NCI-H146 (cell line): ENCODE measurements at places on chromosomes 13 and 19.

- DNase-seq, result no peak
These were observed 4.8 kb upstream of the IFI30 start for GRCh38 chr19:18168673-18169381.

- DNase-seq, result no peak
These were observed 7.4 kb downstream of the GPC6 start for GRCh38 chr13:93233997-93234416.

DNA sequence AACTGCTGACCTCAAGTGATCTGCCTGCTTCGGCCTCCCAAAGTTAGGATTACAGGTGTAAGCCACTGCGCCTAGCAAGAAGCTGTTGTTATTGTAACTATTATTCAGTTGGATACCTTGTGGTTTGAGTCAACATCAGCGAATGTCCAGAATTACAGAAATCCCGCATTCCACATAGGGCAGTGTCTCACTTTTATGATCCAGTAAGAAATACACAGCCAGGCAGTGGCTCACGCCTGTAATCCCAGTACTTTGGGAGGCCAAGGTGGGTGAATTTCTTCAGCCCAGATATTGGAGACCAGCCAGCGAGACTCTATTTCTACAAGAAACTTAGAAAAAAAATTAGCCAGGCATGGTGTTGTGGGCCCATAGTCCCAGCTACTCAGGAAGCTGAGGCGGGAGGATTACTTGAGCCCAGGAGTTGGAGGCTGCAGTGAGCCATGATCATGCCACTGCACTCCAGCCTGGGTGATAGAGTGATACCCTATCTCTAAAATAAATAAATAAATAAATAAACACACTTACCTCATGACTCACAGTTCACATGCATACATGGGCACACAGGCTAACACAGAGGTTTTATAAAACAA is 43.8 kb downstream of the SPTBN4 start:
- DNase-seq, result no peak

- no peak for DNase-seq
These were observed 33.0 kb downstream of the MIPEP start for GRCh38 chr13:23856008-23856750.

DNA sequence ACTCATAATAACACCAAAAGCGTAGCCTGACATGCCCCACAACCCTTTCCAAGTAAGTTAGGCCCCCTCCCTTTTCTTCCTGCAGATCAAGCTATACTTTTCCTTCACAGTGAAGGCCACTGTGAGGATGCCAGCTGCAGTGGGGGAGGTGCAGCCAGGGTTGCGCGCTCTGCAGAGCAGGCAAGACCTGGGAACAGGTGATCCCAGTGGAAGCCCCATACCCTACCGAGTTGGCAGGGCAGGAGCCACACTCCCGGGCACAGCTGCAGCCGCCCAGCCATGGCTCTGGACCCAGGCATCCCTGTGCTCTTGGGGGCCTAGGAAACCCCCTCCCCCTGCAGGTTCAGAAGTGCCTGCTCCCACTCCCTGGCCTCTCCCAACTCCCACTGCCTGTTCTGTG is 18.7 kb downstream of the MTMR6 start:
- no peak for DNase-seq

DNA sequence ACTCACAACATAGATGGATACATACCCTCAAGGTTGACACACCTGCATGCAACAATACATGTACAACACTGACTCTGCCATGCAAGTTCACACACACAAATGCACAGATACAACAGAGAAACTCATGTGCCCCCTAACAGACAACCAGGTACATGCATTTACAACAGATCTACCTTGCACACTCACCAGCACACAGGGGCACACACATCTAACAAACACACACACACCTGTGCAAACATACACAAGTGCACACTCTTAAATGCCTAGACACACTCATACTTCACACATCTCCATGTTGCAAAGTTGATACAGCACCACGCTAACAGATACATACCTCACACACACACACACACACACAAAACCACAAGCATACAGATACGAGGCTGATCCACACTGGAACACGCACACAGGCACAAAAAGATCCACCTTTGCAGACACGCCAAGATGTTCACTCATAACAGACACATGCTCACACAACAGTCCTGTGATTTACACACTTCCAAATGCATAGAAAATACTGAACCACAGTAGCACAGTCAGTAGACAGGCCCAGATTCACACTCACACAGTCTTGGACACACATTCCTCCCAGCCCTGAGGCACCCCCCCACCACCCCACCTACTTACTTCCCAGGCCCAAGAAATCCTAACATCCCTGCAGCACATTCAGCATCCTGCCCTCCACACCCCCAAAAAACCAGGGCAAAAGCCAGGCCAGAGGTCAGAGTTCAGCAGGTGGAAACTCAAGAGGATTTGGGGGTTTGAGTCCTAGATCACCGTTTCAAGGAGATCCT is 1.4 kb downstream of the LRFN1 start:
- DNase-seq, result no peak

DNA sequence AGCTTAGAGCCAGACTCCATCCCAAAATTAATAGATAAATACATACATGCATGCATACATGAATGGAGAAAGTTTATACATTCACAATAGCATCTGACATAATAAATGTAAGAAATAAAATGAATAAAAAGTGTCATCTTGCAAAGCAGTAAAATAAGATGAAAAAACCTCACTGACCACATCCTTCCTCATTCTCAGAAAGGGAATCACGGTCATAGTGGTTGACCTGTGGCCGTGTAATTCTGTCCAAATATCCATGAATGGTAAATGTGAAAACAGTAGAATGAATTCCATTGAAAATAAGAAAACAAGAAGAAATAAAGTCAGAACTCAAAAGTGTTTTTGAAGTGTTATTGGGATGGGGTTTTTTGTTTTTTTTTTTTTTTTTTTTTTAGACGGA is 9.8 kb upstream of the CDC42EP5 start:
- no peak for DNase-seq

- DNase-seq, result peak; percentile 42
These were observed 232.5 kb downstream of the SLC7A1 start for GRCh38 chr13:29362849-29363604.

- DNase-seq, result no peak
These were observed 326.3 kb downstream of the DCLK1 start for GRCh38 chr13:35804901-35805300.

DNA sequence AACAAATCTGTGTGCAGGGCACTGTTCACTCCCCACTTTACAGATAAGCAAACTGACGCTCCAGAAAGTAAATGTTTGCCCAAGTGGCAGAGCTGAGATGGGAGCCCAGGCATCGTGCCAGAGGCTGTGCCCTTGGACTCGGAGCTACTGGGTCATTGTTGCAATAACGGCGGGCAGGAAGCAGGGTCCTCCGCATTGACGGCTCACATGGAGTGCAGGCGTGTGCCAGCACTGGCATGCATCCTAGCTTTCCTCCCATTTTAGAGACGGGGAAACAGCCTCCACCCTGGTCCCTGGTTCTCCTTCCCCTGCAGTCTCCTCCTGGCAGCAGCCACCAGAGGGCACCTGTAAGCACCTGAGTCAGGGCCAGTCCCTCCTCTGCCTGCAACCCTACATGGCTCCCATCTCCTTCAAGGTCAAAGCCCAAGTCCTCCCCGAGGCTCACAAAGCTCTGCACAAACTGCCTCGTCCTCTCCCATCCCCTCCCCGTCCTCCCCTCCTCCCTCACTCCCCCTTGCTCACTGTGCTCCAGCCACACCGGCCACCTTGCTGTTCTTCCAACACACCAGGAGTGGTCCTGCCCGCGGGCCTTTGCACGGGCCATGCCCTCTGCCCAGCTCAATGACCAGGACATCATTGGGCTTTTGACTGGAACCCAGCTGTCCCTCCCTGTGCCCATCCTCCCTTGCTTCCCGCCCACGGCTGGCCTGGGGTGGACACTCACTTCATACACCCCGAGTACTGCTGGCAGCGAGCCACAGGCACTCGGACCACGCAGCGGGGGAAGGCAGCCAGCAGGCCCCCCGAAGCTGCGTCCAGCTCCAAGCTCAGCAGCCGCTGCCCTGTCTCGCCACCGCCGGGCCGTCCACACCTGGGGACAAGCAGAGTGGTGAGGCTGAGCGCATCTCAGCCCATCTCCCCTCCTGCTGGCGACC is 7.7 kb upstream of the LRG1 start:
- DNase-seq, result no peak

- DNase-seq, result no peak
These were observed 23.4 kb downstream of the MED26 start for GRCh38 chr19:16604615-16605014.

DNA sequence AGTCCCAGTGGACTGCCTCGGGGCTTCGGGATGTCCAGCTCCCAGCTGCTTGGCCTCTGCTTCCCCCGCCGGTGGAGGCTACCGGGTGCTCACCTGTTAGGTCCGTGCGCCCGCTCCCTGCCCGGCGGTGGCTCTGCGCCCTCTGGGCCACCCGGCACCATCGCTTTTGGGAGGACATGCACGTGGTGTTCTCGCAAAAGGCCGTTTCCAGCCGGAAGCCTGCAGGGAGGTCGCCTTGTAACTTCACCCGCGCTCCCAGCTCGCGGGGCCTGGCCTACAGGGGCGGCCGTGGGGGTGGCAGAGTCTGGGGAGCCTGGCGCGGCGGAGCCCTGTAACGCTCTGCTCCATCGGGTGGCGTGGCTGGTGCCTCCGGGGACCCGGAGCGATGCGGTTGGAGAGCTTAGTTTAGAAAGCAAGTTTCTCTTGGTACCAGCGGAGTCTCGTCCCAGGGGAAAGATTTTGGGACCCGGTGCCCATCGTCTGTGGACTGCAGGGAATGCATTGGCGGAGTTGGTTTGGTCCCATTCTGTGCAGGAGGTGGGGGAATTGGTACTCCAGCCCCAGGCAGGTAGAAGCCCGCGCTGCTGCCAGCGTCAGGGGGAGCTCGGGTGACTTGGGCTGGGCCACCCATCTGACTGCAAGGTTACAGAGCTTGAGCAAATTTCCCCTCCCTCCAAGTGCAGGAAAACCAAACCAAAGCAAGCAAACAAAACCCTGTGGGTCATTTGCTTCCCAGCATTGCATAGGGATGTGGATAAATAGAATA is 673 bp downstream of the SPATA13 start:
- DNase-seq, result peak; percentile 59

- no peak for DNase-seq
These were observed 298.5 kb downstream of the GPC6 start for GRCh38 chr13:93525087-93525486.

GRCh38 chr13:50366488-50367174 is 351.4 kb downstream of the KCNRG start:
- peak; percentile 89 for DNase-seq

DNA sequence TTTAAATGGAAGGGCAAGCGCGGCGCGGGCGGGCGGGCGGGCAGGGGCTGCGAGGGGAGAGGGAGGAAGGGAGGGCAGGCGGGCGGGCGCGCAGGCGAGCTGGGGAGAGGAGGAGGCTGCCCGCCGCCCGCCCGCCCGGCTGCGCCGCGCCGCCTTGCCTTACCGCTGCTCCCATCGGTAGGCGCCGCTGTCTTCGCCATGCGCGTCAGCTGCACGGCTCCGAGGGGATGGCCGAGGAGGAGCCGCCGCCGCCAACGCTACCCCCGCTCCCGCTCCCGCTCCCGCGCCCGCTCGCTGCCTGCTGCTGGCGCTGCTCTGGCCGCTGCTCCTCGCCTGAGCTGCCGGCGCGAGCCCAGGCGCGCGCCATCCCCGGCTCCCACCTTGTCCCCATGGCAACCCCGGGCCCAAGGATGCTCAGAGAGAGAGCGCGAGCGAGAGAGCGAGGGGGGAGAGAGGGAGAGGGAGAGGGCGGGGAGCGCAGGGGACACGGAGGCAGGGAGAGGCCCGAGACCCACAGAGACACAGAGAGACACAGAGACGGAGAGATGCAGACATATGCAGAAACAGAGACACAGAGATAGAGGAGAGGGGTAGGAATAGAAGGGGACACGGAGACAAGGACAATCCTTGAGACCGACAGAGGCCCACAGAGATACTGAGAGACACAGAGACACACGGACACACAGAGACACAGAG is 40.3 kb downstream of the DEDD2 start:
- peak; percentile 98 for DNase-seq

DNA sequence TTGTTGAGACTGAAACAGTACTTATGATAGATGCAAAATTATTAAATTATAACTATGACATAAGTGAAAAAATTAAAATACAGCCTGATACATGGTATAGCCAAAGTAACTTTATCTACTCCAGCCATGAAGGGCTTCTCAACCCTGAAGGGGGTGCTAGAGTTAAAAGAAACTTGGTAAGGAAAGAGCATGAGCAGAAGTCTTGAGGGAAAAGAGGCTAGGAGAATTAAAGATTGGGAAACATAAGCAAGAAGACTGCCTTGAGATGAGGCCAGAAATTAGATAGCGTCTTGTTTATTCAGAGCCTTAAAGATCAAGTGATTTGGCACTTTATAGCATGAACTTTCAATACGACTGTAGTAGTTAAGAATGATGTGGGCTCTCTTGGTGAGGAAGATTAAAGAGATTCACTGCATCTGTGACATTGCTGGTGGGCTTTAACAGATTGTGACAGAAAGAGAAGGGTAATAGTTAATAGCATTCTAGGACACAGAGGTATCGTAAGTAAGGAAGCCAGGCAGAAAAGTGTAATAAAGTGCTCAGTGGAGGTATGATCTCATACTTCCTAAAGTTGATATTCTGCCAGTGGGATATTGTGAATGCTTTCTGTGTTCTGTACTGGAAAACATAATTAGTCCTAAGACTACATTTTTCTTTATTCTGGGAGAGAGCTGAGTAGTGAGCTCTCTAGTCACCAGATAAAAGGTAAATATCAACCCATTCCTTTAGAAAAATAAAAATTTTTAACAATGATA is 385.4 kb upstream of the PRR20A start:
- DNase-seq, result no peak

GRCh38 chr19:30846102-30846501 is 473.9 kb downstream of the ZNF536 start:
- no peak for DNase-seq

DNA sequence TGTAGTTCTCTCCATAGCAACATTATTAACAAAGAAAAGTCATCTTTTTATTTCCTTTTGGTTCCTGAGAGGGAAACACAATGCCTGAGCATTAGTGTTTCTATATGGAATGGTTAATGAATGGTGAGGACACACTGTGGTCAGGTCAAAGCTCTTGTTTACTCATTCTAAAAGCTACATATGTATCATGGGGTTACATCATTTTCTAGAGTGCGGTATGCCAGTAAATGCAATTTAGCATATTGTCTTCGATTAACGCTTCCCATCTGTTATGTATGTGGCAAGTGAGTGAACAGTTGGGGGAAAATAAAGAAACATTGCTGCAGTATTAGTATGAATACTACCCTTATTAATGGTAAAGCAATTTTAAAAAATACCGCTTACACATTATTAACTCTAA is 1152.2 kb upstream of the SPRY2 start:
- DNase-seq, result no peak

DNA sequence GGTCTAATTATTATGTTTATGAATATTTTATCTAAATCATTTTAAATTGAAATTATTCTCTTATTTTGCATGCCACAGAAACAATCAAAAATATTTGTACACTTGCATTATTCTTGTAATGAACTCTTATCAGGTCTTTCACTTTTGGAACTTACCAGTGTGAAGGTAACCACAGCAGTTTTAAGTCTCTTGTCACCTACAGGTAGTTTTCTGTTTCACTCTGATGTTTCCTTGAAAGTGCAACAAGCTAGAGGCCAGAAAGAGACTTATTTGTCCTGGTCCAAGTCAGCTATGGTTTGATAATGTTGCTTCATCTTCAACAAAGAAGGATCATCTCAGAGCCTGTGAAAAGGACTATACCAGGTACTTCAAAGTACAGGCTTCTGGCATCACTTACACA is 133.4 kb upstream of the NBEA start:
- DNase-seq, result no peak

- no peak for DNase-seq
These were observed 423.2 kb upstream of the SGCG start for GRCh38 chr13:22757530-22758120.

GRCh38 chr13:101942038-101942437 is 459.8 kb downstream of the FGF14 start:
- DNase-seq, result peak; percentile 76

- DNase-seq, result no peak
These were observed 119.3 kb upstream of the GJB6 start for GRCh38 chr13:20351281-20352022.
